ENCODE measurements at places on chromosomes 7 and 10. TPM values are rescaled to one million over a fixed set of nuclear protein-coding genes. Genes with fewer than 3 reads are reported as not detected.

- no peak for DNase-seq
Observed at GRCh38 chr7:109582211-109582610, 1012.5 kb downstream of the DNAJB9 start.

GRCh38 chr7:132558815-132559214 is 17.5 kb downstream of the PLXNA4 start:
- DNase-seq, result no peak

- DNase-seq, result no peak
Observed at GRCh38 chr10:70596860-70597809, 5.4 kb downstream of the PRF1 start.

Gene MRC1
- total RNA-seq, result 0.04 TPM

Gene GIMAP4
- 109 TPM for total RNA-seq

Measured in activated CD4-positive, alpha-beta T cell treated with anti-CD3 and anti-CD28 coated beads for 36 hours (primary cell).